Right ventricle myocardium superior (tissue), 1 donor: ENCODE measurements at places on chromosomes 1 and 21. TPM values are rescaled to one million over a fixed set of nuclear protein-coding genes. Genes with fewer than 3 reads are reported as not detected.

The LCE2B gene
- not detected for total RNA-seq

The THEM5 gene
- not detected for total RNA-seq

The DCST1 gene
- not detected for total RNA-seq

The HCRTR1 gene
- 0.46 TPM for total RNA-seq

The TRMT13 gene
- total RNA-seq: 5.3 TPM

The UBXN10 gene
- total RNA-seq: 2.2 TPM

The SPATA17 gene
- 1.4 TPM for total RNA-seq

The UBL4B gene
- total RNA-seq: not detected

The SDHB gene
- 409 TPM for total RNA-seq

The WDR3 gene
- 12.3 TPM for total RNA-seq

The NBPF10 gene
- total RNA-seq: 0.62 TPM

The ITLN2 gene
- not detected for total RNA-seq

The FMO2 gene
- total RNA-seq: 59.2 TPM

The FCAMR gene
- total RNA-seq: not detected

The ATP1A4 gene
- 0.40 TPM for total RNA-seq

The FMO5 gene
- total RNA-seq: 8.5 TPM

The ADORA3 gene
- 3.3 TPM for total RNA-seq

The AK5 gene
- total RNA-seq: 0.38 TPM

The ST7L gene
- total RNA-seq: 11.9 TPM

The AIRE gene
- not detected for total RNA-seq

The NBPF6 gene
- total RNA-seq: not detected

The GPR52 gene
- total RNA-seq: 0.62 TPM

The SPRR1B gene
- total RNA-seq: not detected

The GFI1 gene
- total RNA-seq: 0.19 TPM

The LYPD8 gene
- total RNA-seq: not detected

The HPCAL4 gene
- total RNA-seq: 2.8 TPM

The SEC16B gene
- total RNA-seq: 1.3 TPM

The MLLT11 gene
- 2.9 TPM for total RNA-seq

The KCNA3 gene
- total RNA-seq: 0.24 TPM

The LAMTOR2 gene
- total RNA-seq: 64.4 TPM

The CNR2 gene
- total RNA-seq: not detected

The TFAP2E gene
- total RNA-seq: 0.27 TPM

The TNFRSF25 gene
- 13.7 TPM for total RNA-seq

The RUNX3 gene
- 1.0 TPM for total RNA-seq

The ATP1A2 gene
- total RNA-seq: 210 TPM

The ETV3L gene
- total RNA-seq: not detected

The PLCH2 gene
- 0.13 TPM for total RNA-seq

The PRR9 gene
- not detected for total RNA-seq

The MCOLN3 gene
- 1.7 TPM for total RNA-seq

The LRRC8D gene
- total RNA-seq: 5.1 TPM

The AMY2A gene
- total RNA-seq: not detected

The TMCO1 gene
- 40.9 TPM for total RNA-seq

The UQCRHL gene
- 6.1 TPM for total RNA-seq

The MEX3A gene
- 0.16 TPM for total RNA-seq

The AHCTF1 gene
- 19.7 TPM for total RNA-seq

The NR5A2 gene
- 1.7 TPM for total RNA-seq

The GJA8 gene
- not detected for total RNA-seq

The LCK gene
- 0.51 TPM for total RNA-seq

The TMEM269 gene
- not detected for total RNA-seq
